T-cell (primary cell): ENCODE measurements at places on chromosomes 11 and 22. TPM values are rescaled to one million over a fixed set of nuclear protein-coding genes. Genes with fewer than 3 reads are reported as not detected.

The TMEM80 gene
- 43.9 TPM for total RNA-seq

The SPTBN2 gene
- total RNA-seq = 0.92 TPM

The SCO2 gene
- total RNA-seq = 3.3 TPM

The PAX6 gene
- total RNA-seq = not detected

The SYCE3 gene
- not detected for total RNA-seq

The RFPL2 gene
- 1.1 TPM for total RNA-seq

The PES1 gene
- total RNA-seq = 66.2 TPM

The GLYATL2 gene
- not detected for total RNA-seq

The TRPC6 gene
- total RNA-seq = not detected

The GSTT2B gene
- not detected for total RNA-seq

The TMEM179B gene
- total RNA-seq = 27.7 TPM

The MPPED2 gene
- total RNA-seq = 0.76 TPM

The WDR74 gene
- total RNA-seq = 91.3 TPM

The BANF1 gene
- total RNA-seq = 76.2 TPM

The POU2AF3 gene
- total RNA-seq = not detected

The C11orf71 gene
- total RNA-seq = 13.9 TPM

The SEPTIN3 gene
- total RNA-seq = 0.10 TPM

The FLRT1 gene
- total RNA-seq = not detected

The MYO18B gene
- total RNA-seq = 0.22 TPM

The TMA7B gene
- 13.7 TPM for total RNA-seq

The PKDREJ gene
- total RNA-seq = not detected

The OR52E4 gene
- total RNA-seq = not detected

The TP53AIP1 gene
- total RNA-seq = not detected

The PKNOX2 gene
- not detected for total RNA-seq

The TALDO1 gene
- total RNA-seq = 60.5 TPM

The RHOD gene
- total RNA-seq = 0.66 TPM

The ISX gene
- total RNA-seq = not detected

The SHISAL1 gene
- total RNA-seq = not detected

The CD3D gene
- 290 TPM for total RNA-seq

The KDM4E gene
- not detected for total RNA-seq

The ME3 gene
- 4.3 TPM for total RNA-seq

The ZNF280B gene
- 1.9 TPM for total RNA-seq

The CRYBB2 gene
- not detected for total RNA-seq

The NCF4 gene
- total RNA-seq = 16.1 TPM

The TBX1 gene
- not detected for total RNA-seq

The MOB2 gene
- 49.6 TPM for total RNA-seq

The SBF2 gene
- total RNA-seq = 23.5 TPM

The DBX1 gene
- total RNA-seq = not detected
